Thoracic aorta endothelial cell (primary cell): ENCODE measurements at places on chromosomes 3 and 15. TPM values are rescaled to one million over a fixed set of nuclear protein-coding genes. Genes with fewer than 3 reads are reported as not detected.

FSTL1 gene
- 505 and 672 TPM in 2 replicates for total RNA-seq

TF gene
- 0.14 TPM in 1 of 2 replicates, not detected in the other for total RNA-seq

IMPG2 gene
- total RNA-seq = 0.50 and 0.53 TPM in 2 replicates

SLC28A2 gene
- not detected in 2 replicates for total RNA-seq

BOC gene
- total RNA-seq = 0.40 and 0.86 TPM in 2 replicates

GOLGA8S gene
- under 0.01 and 0.07 TPM in 2 replicates for total RNA-seq

SPINK8 gene
- total RNA-seq = not detected in 2 replicates

C3orf70 gene
- total RNA-seq = 2.9 and 5.2 TPM in 2 replicates

SH2D7 gene
- under 0.01 TPM in 1 of 2 replicates, not detected in the other for total RNA-seq

ANXA2 gene
- 3,978 and 4,026 TPM in 2 replicates for total RNA-seq

GOLGA8T gene
- not detected in 2 replicates for total RNA-seq

PRR20G gene
- total RNA-seq = not detected in 2 replicates

PSTPIP1 gene
- total RNA-seq = 0.36 and 1.9 TPM in 2 replicates

MKRN3 gene
- total RNA-seq = 0.79 TPM in 1 of 2 replicates, not detected in the other

GRAMD2A gene
- total RNA-seq = 0.72 TPM in 1 of 2 replicates, not detected in the other

UPK1B gene
- total RNA-seq = not detected in 2 replicates

RAB6B gene
- total RNA-seq = 0.66 and 0.72 TPM in 2 replicates

UBAP1L gene
- total RNA-seq = 1.9 and 2.2 TPM in 2 replicates

MRAS gene
- 10.0 and 17.6 TPM in 2 replicates for total RNA-seq

CMTM7 gene
- 35.0 and 41.0 TPM in 2 replicates for total RNA-seq

CLDN16 gene
- not detected in 2 replicates for total RNA-seq

NUDT16 gene
- 19.1 and 22.8 TPM in 2 replicates for total RNA-seq

PRSS50 gene
- not detected in 2 replicates for total RNA-seq

ZNF654 gene
- total RNA-seq = 30.3 and 35.0 TPM in 2 replicates

ADGRG7 gene
- total RNA-seq = not detected in 2 replicates

LRTM1 gene
- total RNA-seq = not detected in 2 replicates

GPR171 gene
- total RNA-seq = not detected in 2 replicates

A4GNT gene
- total RNA-seq = not detected in 2 replicates

HHATL gene
- not detected in 2 replicates for total RNA-seq

CCDC9B gene
- total RNA-seq = 25.6 and 32.7 TPM in 2 replicates
